LHCN-M2 (cell line): ENCODE measurements at places on chromosomes 11 and 22.

DNA sequence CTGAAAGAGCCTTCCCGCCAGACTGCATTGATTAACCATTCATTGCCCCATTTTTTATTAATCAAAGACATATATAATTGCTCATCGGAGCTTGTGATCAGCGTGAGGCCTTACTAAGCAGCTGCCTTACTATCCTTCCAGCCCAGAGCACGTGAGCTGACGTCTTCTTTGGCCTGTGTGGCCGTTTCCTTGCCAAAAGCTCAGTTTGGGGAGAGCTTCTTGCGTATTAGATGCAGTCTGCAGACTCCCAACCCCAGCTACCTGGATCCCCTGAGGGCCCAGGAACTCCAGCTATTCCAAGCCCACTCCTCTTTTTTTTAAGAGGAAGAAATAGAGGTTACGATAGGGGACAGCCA lies 784 bp upstream of the SLC43A3 start:
- peak; percentile 83 for DNase-seq

DNA sequence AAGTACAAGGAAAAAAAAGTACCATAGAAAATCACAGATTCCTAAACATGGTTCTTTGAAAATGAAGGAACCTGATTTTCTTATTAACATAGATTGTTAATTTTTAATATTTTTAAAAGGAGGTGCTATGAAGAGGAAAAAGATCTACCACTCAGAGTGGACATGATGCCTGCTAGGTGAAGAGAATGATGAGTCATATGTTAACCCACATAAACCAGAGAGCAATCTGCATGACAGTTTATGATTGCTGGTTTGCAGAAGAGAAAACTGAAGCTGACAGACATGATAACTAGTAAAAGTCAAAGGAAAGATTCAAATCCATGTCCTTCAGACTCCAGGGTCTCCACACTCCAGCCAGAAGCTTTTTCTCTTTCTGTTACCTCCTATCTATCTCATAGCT lies 1231.7 kb downstream of the LRRC4C start:
- DNase-seq: no peak

DNA sequence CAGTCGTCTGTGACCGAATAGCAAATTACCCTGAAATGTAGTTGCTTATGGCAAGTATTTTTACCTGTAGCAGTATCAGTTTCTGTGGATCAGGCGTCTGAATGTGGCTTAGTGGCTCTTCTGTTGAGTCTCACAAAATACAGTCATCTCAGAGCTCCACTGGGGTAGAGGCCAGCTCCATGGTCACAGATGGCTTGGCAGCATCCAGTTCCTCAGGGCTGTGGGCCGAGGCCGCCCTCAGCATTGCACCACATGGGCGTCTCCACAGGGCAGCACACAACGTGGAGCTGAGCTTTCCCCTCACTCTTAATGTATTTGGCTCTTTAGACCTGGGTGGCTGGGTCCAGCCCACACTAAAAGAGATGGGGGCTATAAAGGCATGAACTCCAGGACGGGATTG lies 57.8 kb downstream of the SBF1 start:
- no peak for DNase-seq

DNA sequence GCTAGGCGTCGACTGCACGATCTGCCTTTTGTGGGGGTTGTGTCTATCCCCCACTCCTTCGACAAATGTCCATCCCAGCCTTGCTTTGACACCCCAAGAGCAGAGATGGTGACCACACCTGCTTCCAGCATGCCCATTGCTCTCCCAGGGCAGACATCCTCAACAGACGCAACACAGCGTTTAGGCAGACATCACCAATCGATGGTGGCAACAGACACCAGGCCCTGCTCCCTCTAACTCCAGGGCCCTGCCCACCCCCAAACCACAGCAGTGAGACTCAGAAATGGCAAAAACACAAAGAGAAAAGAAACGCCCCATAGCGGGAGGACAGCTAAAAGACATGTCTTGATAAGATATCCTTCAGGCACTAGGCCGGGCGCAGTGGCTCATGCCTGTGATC lies 150.9 kb downstream of the CRYBB2 start:
- no peak for DNase-seq
